ENCODE measurements at places on chromosomes 6 and 20.

- DNase-seq: no peak
These were observed 3.1 kb upstream of the MRGBP start for GRCh38 chr20:62792940-62793756.

DNA sequence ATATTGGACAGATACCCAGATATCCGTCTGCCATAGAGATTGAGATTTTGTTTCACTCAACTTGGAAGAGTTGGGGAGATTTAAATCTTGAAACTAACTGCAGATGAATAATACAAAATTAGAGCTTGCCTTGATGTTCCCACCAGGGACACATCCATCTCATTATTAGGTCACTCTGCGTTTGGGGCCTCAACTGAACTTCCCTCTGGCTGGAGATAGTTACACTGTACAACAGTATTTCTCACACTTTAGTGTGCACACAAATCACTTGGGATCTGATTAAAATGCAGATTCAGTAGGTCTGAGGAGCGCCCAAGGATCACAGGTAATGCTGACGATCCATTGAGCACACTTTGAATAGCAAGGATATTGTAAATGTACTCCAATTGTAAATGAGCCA is 35.0 kb upstream of the ADTRP start:
- no peak for DNase-seq

- peak; percentile 82 for DNase-seq
These were observed 8.3 kb downstream of the PI16 start for GRCh38 chr6:36962874-36963273.

DNA sequence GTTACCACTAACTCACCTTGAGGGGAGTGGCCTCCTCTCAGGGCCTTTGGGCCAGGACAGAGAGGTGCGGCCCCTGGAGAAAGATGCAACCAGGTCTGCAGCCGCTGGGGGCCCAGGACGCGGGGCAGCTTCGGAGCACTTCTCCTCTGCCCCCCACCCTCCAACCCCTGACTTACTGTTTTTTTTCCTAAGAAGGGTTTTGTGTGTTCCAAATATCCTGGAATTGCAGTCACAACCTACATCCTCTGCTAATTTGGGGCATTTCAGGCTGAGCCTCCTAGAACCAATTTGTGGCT is 1.7 kb downstream of the LINC00237 start:
- DNase-seq: no peak

GRCh38 chr6:108570517-108570916 is 9.8 kb downstream of the FOXO3 start:
- no peak for DNase-seq

DNA sequence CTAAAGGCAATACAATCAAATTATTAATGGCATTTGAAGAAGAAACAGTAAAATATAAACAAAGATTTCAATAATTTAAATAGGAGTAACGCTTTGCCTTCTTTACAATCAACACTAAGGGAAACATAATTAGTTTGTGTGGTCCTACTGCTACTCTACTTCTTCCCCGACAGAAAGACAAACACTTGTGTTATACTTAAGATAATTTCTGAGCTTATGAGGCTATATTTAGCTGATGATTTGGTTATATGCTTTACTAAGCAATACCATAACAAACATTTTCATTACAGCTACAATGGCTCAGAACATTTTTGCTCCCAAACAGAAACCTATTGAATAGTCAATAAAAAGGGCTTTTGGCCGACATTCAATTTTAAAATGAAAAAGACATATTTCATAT is 1217.2 kb upstream of the GJE1 start:
- no peak for DNase-seq
